Cortex of kidney (tissue), 1 donor: ENCODE measurements at places on chromosomes 16 and 17.

- no peak for DNase-seq
Measured at GRCh38 chr16:67783353-67783725, 23.0 kb downstream of the RANBP10 start.

- DNase-seq: no peak
Measured at GRCh38 chr16:87045466-87046216, 271.6 kb downstream of the C16orf95 start.

DNA sequence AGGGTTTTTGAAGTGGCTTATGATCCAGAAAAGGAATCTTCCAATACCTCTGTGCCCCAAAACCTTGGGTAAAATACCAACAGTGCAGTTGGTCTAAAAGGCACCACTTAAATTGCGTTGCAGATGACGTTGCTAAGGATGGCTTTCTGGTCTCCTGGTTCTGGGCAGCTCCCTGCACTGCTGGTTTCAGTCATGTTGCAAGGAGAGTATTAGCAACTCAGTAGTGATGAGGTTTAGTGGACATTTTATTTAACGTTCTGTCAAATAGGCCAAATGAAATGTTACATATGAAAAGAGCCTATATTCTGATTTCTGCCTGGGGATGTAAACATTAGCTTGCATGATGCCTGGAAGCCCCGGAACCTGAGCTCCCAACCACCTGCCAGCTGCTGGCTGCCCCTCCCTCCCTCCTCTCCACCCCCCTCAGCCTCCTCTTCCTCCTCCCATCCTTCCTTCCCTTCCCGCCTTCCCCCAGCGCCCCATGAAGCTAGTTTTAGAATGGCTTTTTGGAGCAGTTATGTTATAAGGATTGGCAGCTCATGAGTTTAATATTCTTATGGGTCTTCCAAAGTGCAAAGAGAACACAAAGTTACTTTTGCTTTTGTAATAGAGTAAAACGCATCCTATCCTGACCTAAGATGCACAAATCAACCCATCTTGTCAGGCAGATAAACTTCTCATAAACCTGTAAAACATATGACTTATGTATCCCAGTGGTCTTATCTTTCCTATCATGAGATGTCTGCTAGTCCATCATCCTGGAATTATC is 20.7 kb downstream of the CD7 start:
- DNase-seq: no peak

DNA sequence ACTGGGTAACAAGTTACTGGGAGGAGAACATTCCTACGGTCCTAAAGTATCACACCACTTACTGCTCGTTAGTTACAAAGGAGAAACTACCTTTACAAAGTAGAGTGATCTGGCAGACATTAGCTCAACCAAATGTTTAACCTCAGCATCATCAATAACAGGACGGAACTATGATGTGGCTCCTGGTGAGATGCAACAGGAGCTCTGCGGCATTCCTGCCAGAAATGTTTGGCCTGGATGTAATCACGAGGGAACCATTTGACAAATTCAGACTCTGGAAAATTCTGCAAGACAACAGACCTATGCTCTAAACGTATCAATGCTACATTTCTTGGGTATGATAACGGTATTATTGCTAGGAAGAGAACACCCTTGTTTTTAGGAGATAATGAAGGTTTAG is 80.4 kb downstream of the MRM3 start:
- DNase-seq: no peak

DNA sequence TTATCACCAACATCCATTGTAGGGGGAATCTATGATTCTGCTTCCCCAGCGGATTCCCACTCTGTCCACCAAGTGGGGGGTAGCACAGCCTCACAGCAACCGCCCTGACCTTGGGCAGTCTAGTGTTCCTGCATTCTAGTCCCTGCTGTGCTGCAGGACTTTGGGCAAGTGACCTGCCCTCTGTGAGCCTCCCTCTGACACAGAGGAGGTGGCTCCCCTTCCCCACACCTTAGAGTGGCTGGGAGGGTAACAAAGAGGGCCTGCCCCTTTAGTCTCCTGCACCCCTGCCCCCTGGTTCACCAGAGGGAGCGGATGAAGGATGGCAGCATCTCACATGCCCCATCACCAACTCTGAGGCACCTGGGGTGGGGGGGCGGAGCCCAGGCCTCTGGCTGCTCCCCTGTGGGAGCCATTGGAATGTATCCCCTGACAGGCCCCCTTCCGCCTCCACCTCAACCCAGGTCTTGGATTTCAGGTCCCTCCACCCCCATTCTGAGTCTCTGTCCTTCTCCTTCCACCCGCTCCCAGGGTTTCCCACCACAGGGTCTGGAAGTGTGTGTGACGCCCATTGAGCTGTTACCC is 10.1 kb downstream of the GAS2L2 start:
- no peak for DNase-seq

DNA sequence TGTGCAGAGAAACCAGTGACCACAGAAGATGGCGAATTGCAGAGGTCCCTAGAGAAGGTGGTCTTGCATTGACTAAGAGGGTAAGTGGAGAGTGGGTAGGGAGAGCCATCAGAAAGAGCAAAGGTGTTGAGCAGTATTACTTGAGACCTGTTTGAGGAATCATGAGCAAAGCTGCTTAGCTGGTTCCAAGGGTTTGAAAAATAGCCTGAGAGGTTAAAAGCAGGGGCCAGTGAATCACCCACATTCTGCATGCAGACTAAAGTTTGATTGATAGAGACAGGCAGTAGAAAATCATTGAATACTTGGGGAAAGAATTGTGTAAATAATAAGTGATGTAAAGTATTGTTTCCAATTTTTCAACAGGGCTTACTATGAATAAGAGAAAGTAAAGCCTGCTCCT is 34.0 kb upstream of the KCNJ16 start:
- DNase-seq: no peak

GRCh38 chr17:49776551-49777300 is 11.8 kb upstream of the KAT7 start:
- no peak for DNase-seq

DNA sequence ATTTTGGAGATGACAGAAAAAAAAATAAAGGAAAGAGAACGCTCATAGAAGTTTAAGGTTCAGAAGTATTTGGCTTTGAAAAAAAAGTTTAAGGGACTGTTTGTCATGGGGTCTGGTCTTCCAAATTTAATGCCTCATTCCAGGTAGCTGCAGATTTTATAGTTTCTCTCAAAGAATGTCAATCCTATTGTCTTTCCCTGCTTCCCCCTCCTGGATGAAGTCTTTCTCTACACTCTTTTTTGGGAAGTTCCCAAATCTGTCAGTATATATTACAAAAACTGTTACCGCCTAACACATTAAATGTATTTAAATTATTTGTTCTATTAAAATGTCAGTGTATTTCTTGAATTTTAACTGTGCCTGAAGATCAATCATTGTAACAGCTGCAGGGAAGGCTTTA is 457.5 kb downstream of the MAF start:
- DNase-seq: no peak

DNA sequence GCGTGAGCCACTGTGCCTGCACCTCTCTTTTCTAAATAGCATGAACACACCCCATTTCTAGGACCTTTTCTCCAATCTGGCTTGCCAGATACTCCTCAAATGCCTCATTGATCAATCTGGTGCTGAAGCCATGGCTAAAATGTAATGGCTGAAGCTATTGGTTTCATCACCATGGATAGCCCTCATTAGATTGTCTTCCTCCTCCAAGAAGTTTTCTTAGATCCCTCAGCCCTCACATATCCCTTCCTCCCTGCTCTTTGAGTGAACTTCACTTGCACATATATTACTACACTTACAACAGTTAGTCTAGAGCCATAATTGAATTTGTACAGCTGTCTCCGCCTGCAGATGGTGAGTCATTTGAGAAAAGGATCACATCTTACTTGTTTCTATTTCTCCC is 77.9 kb upstream of the TOX3 start:
- DNase-seq: no peak

GRCh38 chr17:72996791-72997190 is 95.7 kb downstream of the SLC39A11 start:
- no peak for DNase-seq

- DNase-seq: no peak
Measured at GRCh38 chr17:38464723-38465390, 36.6 kb downstream of the ARHGAP23 start.

GRCh38 chr16:75105306-75106061 is 11.1 kb downstream of the LDHD start:
- DNase-seq: no peak

DNA sequence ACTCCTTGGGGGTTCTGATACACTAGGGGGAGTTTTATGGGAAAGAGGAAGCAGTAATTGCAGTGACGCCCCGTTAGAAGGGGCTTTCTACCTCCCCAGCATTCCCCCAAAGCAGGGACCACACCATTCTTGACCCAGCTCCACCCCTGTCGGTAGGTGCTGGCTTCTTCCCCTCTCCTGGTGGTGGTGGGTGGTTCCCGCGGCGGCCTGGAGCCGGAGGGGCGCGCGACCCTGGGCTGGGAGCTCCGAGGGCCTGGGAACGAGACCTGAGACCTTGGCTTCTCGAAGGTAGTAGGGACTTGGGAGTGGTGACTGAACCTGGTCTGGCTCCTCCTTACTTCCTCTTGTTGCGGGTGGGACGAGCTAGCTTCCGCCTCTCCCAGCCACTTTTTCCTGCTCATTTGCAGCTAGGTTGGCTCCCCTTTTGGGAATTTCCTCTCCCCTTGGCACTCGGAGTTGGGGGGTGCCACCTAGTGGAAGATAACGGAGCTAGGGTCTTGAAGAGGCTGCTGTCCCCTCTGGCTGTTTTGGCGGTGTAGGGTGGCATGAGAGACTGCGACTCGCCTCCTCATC is 438 bp downstream of the GRN start:
- no peak for DNase-seq

DNA sequence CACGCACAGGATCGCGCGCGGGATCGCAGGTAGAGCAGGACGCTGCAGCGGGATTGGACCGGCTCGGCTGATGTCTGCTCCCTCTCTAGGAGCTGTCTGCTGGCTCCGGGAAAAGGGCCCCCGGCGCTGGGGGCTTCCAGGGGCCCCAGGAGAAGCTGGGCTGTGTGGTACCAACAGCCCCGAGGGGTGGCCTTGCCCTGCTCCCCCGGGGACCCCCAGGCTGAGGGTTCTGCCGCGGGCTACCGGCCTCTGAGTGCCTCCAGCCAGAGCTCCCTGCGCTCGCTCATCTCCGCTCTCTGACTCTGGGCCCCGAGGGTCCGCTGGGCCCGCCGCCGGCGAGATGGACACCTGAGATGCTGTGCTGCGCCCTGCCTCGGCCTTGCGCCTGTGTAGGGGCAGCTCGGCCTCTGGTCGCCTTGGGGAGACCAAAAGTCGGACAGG is 1.4 kb upstream of the PAQR4 start:
- DNase-seq: no peak

DNA sequence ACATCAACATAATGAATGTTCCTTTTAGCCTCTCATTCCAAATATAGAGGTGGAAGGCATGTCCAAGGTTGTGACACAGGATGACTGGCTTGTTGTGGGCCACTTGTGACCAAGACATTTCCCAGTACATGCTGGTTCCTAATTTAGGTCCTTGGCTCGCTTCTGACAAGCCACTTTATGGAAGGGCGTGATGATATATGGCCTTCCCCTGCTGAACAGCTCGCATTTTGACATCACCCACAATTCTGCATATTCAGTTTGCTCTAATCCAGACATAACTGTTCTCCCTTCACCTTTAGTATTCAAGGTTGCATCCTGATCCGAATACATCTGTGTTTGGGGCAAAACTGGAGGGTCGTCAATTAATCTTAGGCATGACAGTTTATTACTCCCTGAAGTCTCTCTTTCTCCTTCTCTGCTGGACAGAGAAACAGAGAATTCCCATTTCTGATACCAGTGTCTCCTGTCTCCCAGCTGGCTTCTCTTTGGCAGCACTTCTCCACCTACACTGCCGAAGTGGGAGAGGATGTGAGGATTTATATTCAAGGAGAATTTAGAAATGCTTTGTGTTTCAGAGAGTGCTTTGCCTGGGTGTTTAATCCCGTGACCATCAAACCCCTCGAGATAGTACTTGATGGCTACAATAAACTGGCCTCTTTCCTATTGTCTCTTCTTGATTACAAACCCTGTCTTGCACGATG is 815.5 kb upstream of the RBFOX1 start:
- no peak for DNase-seq

DNA sequence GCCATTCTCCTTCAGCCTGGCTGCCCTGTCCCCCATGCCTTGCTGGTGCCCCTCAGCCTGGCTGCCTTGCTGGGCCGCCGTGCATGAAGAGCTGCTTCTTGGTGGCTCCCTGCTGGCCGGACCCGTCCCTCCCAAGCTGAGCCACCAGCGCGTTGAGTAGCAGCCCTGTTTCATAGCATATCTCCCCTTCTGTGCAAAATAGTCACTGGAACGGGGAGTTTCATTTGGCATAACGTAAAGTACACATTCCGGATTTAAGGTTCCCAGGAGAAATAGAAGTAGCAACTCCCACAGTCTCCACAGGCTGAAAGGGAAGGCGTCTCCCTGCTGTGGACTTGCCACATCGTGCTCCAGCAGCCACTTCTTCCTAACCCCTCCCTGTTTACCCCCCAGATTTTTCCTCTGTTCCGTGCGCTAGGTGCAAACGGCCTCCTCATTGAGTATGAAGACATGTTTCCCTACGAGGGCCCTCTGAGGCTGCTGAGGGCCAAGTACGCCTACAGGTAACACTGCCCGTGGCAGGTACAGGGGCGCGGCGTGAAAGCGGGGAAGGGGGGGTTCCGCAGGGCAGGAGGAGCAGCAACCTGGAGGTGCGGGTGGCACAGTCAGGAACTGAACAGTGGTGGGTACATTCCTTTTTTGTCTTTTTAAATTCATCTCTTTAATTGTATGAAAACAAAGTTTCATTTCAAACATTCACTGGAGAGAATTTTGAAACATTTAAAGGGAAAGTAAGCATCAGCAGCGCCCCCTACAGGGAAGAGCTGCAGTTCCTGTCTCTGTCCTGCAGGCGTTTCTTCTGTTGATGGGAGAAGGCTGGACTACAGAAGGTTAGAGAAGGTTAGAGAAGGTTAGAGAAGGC is 5.8 kb upstream of the OGFOD3 start:
- DNase-seq: no peak

- no peak for DNase-seq
Measured at GRCh38 chr16:88381820-88382451, 823 bp upstream of the ZNF469 start.

DNA sequence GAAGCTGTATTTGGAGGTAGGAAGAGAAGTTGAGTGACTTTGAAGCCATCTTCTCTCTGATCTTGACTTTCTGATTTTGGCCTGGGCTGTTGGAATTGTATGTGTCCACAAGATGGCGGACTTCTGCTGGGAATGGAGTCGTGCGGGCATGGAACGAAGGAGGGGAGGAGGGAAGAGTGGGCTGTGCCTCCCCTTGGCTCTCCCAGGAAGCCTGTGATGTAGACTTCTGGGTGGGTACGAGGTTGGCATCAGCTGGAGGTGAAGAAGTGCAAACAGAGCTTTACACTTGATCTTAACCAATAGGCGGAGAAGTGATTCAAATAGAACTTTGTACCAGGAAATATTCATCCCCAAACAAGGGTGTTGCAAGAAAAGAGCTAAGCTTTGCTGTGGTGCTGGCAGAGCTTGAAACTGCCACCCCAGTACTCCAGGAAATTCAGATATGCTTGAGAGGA is 7.4 kb upstream of the TMEM220 start:
- no peak for DNase-seq

- DNase-seq: no peak
Measured at GRCh38 chr16:19410435-19411171, 7.1 kb upstream of the TMC5 start.
